Left kidney (tissue), 8 donors: ENCODE measurements at places on chromosomes 4 and X.
A peak's percentile ranks its signal among the peaks of the same experiment; 100 is the strongest.

DNA sequence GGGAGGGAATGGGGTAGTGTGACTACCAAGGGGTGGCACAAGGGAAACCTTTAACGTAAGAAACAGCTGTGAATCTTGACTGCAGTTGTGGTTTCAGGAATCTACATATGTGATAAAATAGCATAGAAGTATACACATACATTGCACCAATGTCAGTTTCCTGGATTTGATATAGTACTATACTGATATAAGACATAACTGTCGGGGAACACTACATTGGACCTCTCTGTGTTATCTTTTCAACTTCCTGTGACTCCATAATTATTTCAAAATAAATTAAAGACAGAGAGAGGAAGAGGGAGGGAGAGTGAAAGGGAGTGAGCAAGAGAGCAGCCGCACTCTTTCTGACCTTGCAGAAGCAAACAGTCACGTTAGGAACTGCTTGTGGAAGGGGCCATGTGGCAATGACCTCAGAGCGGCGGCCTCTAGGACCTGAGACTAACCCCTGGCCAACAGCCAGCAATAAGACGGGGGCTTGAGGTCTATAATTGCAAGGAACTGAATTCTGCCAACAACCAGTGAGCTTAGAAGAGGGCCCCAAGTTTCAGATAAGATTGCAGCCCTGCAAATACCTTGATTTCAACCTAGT is 47.4 kb downstream of the NALF2 start:
- no peak for DNase-seq

GRCh38 chr4:103018391-103019307 is 856 bp downstream of the SLC9B1 start:
- DNase-seq: no peak

GRCh38 chrX:115571712-115572111 is 10.7 kb downstream of the PLS3 start:
- DNase-seq: no peak

DNA sequence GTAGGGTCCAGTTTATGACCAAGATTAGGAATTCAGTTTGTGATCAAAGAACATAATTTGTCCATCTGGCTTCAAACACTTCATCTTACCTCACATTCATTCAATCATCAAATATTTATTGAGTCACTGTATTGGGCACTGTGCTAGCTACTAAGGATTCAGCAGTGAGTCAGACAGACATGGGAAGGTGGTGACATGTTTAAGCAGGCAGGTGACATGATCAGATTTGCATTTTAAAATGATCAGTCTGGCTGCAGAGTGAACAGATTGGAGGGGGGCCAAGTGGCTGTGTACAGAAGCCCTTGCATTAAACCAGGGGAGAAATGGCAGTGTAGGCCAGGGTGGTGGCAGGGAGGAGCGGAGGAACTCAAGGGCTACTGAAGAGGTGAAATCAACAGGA is 25.1 kb upstream of the APLN start:
- no peak for DNase-seq

DNA sequence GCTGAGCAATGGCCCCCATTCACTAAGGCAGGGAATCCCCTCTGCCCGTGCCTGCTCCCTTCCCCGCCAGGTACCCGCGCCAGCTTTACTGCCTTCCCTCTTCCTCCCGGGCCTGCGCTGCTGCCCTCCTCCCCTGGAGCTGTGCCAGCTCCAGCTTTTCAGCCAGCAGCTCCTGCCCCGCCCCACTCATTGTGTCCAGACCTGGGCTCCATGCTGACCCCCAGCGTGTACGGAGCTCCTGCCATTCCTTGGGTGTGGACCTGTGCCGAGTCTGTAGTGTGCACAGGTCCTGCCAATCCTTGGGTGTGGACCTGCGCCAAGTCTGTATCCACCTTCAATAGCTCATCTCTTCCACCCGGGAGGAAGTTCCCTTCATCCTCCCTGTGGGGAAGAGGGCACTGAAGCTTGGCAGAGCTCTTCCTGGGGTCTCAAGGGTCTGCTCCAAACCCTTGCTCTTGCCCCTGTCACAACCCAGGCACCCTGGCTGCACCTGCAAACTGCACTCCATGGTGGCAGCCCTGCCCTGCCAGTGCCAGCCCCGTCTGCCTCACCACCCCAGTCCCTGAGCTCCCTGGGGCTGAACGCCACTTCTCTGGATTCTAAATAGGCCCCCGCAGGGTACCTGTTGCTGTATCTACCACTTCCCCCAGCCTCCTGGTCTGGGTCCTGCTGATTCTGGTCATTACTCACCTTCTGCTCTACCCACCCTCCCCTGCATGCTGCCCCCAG is 63.9 kb downstream of the TRMT44 start:
- DNase-seq: no peak

DNA sequence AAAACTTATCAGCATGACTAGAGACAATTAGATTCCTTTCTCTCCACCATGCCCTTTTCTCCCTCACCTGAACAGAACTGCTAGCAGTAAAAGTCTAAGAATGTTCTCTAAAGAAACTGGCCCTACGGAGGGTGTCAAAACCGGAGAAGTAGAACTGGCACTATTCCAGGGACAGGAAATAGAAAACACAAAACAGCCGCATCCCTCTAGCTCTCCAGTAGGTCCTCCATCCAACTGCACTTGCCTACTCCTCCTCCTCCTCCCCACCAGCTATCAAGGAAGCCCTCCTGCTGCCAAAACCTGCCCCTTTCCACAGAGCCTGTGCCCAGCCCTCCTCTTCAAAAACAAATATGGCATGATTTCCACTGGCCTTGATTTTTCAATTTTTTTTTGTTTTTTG is 28.4 kb downstream of the FUNDC1 start:
- no peak for DNase-seq

DNA sequence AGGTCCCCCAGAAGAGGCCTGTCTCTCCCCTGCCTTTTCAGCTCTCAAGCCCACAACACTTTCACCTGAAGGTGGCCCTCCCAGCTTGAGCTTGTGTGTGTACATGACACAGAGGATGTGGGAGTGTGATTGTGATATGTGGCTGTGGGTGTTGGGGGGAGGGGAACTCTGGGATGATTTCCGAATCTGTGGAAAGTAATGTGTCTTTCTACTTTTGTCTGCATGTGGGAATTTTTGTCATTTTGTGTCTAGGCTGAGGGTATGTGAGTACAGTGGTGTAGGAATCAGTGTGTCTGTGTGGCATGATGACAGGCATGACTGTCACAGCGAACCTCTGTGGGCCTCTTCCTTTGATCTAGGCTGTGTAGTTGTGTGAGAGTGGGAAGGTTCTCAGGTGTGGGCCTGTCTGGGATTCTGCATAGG is 6.4 kb downstream of the SYP start:
- no peak for DNase-seq

- DNase-seq: no peak
Observed at GRCh38 chr4:154985673-154986072, 204.6 kb downstream of the RBM46 start.

- DNase-seq: no peak
Observed at GRCh38 chrX:86002076-86002896, 45.1 kb downstream of the CHM start.

- DNase-seq: no peak
Observed at GRCh38 chr4:81745050-81745449, 273.3 kb upstream of the RASGEF1B start.

- DNase-seq: no peak
Observed at GRCh38 chr4:122163301-122163700, 11.2 kb downstream of the BLTP1 start.

DNA sequence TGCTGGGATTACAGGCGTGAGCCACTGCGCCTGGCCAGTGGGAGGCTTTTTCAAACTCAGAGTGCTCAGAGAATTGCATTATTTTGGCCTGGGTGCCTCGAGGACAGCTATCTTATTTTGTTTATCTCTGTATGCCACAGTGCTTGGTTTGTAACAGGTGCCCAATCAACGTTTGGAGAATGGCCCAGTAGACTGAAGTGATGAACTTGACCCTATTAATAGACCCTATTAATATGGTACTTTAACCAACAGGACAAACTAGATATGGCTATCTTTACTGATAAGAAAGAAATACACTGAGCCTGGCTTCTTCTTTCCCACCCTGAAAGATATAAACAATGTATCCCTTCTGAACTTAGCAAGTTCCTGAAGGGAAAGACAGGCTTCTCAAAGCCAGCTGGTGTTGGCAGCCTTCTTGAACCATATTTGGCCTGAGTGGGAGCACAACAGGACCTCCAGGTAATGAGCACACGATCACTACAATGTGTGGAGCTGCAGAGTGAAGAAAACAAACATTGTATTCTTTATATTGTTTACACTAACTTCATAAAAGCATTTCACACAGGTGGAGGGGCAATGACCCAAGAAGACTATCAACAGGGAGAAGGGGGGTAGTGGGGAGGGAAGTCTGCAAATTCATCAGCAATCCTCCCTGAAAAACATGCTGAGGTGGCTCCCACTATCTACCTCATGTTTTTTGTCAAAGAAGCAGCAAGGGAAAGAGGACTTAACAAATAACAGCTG is 41.7 kb downstream of the PRPS1 start:
- DNase-seq: no peak

- DNase-seq: no peak
Observed at GRCh38 chrX:134932528-134933217, 58.1 kb upstream of the SMIM10 start.

DNA sequence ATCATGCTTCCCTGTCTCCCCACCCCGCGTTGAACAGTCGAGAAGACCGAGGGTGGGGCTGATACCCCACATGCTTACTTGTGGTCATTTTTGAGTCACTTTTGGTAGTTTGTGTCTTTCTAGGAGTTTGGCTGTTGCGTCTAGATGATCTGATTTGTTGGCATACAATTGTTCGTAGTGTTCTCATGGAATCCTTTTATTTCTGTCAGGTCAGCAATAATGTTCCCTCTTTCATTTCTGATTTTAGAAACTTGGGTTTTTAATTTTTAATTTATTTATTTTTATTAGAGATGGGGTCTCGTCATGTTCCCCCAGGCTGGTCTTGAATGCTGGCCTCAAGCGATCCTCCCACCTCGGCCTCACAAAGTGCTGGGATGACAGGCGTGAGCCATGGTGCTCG is 30.9 kb downstream of the SH3TC1 start:
- no peak for DNase-seq

- DNase-seq: no peak
Observed at GRCh38 chr4:113811359-113811758, 49.8 kb upstream of the CAMK2D start.

DNA sequence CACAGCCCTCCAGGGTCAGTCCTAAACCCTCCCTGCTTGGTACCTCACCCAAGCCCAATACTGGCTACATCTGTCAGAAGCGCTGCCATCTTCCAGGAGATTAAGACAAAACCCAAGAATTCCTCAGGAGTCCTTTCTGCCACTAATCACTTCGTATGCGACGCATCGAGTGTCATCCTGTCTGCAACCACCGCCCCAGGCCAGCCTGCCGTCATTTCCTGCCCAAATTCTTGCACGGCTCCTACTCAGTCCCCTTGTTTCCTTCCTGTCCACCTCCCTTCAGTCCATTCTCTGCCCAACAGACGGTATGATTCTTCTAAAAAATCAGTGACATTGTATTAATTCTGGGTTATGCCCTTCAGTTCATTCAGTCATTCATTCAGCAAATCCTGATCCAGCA is 113.6 kb downstream of the NFKB1 start:
- no peak for DNase-seq

DNA sequence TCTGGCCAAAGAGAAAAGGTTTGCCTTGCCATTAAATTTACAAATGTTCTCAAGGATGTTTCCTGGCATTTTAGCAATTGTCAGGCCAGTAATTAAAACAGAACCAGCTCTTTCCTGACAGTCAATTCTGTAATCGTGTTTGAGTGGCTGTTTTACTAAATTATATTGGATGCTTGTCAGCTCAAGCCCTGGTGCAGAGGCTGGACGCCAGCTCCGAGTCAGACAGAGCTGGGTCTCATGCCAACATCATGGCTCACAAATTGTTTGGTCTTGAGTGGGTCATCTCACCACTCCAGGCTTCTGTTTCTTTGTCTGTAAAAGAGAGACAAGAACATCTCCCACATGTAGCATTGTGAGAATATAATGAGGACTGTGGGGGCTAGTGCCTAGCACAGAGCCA is 190.3 kb upstream of the PSAPL1 start:
- DNase-seq: no peak

GRCh38 chrX:19955306-19955705 is 35.6 kb downstream of the BCLAF3 start:
- DNase-seq: no peak

DNA sequence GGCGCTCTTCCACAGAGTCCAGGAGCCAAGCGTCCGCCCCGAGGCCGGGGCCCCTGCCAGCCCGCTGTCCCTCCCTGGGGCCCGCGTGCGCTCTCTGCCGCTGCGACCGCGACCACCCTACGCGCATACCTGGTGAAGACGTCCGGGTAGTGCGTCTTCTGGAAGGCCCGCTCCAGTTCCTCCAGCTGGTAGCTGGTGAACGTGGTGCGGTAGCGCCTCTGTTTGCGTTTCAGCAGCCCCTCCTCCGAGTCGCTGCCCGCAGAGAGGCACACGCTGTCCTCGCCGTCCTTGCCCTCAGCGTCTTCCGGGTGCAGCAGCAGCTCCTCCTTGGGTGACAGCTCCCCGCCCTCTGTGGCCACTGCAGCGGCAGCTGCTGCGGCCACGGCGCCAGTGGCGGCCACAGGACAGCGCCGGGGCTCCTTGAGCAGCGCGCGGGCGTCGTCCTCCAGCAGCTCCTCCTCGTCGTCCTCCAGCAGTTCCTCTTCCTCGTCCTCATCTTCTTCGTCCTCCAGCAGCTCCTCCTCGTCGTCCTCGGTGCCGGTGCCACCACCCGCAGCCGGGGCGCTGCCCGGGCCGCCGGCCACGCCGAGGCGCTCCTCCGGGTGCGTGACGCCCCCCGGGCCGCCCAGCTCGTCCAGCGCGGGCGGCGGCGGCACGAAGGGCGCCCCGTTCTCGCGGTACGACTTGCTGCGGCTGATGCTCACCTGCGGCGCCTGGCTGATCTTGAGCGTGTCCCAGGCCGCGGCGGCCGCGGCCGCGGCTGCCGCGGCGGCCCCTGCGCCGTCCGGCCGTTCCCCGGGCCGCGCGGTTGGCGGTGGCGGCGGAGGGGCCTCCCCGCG is 2.8 kb downstream of the ARX start:
- DNase-seq: no peak

- no peak for DNase-seq
Observed at GRCh38 chr4:87654487-87655044, 4.5 kb downstream of the DMP1 start.

GRCh38 chr4:142473218-142473959 is 372.7 kb downstream of the INPP4B start:
- no peak for DNase-seq

DNA sequence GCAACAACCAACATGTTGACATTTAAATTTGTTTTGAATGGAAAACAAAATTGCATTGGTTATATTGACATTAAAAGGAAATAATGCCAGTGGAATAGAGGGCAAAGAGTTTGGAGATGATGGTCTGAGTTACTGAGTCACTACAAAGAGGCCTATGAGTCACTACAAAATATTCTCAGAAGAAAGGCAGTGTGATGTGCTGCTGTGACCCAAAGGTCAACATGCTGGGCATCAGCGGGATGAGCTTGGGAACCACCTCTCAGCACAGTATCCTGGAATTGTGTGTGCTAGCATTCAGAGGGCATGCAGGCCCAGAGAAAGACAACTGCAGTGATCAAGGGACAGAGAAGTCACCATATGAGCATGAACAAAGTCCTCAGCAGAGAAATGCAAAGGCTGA is 2.8 kb downstream of the CMC4 start:
- no peak for DNase-seq

- DNase-seq: no peak
Observed at GRCh38 chrX:150361070-150361776, 1.9 kb upstream of the MAMLD1 start.

GRCh38 chrX:22135994-22136684 is 104.0 kb downstream of the PHEX start:
- DNase-seq: peak; percentile 41

GRCh38 chrX:70253377-70254062 is 6.5 kb downstream of the P2RY4 start:
- no peak for DNase-seq

- peak; percentile 8 for DNase-seq
Observed at GRCh38 chr4:73776321-73776729, 36.0 kb downstream of the CXCL8 start.

- no peak for DNase-seq
Observed at GRCh38 chr4:41799126-41799525, 50.6 kb upstream of the PHOX2B start.
